Tongue (tissue), 3 donors: ENCODE measurements at places on chromosomes 1 and 21.

GRCh38 chr1:161482610-161483009 lies 22.6 kb upstream of the FCGR2A start:
- no peak for DNase-seq

DNA sequence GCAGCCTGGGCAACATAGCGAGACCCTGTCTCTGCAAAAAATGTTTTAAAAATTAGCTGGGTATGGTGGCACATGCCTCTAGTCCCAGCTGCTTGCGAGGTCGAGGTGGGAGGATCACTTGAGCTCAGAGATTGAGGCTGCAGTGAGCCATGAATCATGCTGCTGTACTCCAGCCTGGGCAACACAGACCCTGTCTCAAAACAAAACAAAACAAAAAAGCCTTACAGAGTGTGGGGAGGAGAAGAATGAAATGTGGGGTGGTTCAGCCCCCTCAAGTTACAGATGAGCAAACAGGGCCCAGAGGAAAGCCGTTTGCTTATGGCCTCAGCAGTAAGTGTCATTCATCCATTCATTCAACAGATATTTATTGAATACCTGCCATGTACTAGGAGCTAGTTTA lies 40.7 kb downstream of the RPS6KA1 start:
- DNase-seq = no peak

- DNase-seq = peak; percentile 2
Measured at GRCh38 chr1:199907361-199907760, 120.1 kb upstream of the NR5A2 start.

DNA sequence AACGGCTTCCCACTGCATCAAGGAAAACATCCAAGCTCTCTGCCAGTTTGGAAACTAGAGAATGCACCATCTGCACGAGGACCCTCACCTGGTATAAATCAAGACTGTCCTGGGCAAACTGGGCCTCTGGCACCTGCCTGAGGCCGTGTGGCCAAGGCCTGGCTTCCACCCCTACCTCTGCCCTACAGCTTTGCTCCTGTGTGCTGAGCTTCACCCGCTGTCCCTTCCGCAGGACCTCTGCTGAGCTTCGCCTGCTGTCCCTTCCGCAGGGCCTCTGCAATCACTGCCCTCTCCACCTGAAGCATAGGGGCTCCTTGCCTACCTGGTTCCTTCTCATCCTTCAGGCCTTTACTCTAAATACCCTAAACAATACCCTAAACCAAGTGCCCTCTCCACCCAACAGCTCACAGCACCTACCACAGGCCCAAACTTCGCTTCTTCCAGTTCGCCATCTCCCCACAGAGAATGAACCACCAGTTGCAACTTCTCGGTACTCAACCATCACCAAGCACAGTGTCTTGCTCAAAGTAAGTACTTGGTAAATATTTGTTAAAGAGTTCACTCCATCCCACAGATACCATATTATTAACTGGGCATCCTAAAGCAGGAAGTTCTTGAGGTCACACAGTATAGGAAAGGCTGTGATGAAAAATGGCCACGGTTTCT lies 18.4 kb downstream of the GNB1 start:
- DNase-seq = no peak

- DNase-seq = no peak
Measured at GRCh38 chr1:9628541-9629444, 22.7 kb upstream of the PIK3CD start.

DNA sequence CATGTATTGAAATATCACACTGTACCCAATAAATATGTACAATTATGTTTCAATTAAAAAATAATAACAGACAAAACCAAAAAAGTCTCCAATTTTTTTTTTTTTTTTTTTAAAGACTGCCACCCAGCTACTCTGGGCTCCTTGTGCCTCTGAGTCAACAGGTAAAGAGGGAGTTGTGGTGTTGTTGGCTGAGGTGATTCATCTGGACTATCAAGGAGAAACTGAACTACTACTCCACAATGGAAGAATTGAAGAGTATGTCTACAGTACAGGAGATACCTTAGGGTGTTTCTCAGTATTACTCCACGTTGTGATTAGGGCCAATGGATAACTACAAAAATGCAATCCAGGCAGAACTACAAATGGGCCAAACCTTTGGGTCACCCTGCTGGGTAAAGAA lies 67.9 kb downstream of the SCMH1 start:
- DNase-seq = no peak

DNA sequence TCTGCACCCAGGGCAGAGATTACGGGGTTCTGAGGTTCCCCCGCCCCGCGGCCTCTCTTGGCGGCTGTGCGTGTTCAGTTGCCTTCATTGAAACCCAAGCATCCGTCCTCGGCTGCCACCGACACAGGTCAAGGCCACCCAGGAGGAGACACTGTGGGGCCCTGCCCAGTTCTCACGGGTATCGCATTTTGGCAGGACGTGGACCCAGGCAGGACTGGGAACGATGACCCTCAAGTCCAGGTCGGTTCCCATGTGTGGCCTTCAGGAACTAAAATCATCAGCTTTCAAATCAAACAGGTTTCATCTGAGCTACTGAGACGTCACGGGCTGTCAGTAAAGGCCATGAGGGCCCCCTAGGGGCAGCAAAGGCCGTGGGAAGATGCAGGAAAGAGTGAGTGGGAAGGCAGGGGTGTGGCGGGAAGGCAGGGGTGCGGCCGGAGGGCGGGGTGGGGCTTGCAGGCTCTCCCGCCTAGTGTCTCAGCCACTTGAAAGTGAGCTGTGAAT lies 7.0 kb upstream of the C1orf174 start:
- DNase-seq = no peak

DNA sequence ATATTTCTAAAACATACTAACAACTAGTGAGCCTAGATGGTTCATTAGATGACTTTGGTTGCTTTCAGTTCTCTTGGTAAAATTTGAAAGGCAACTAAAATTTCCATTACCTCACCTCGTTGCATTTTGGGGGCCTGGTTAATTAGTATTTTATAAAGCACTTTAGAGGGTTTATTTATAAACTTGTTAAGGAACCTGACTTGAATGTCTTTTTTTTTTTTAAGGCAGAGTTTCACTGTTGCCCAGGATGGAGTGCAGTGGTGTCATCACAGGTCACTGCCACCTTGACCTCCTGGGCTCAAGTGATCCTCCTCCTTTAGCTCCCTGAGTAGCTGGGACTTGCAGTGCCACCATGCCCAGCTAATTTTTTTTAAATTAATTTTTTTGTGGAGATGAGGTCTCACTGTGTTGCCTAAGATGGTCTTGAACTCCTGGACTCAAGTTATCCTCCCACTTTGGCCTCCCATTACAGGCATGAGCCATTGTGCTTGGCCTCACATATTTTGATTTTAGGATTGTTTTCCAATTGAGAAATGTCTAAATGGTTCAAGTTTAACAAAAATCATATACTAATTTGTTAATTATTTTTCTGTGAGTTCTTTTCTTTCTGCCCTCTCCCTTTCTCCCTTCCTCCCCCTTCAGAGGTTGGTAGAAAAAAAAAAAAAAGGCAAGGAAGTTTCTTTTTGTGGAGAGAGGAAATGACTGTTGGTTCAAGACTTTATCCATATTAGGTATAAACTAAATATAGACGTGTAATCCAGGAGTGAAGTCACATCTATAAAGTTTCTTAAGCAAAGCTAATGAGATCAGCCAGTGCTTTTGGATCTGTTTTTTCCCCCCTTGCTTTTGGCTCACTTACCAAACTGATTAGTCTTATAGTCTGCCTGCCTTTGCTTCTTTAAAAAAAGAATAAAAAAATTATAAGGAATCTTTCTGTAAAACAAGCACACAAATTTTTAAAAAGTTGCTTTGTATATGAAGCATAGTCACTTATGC lies 24.7 kb downstream of the CLIC4 start:
- DNase-seq = peak; percentile 60

DNA sequence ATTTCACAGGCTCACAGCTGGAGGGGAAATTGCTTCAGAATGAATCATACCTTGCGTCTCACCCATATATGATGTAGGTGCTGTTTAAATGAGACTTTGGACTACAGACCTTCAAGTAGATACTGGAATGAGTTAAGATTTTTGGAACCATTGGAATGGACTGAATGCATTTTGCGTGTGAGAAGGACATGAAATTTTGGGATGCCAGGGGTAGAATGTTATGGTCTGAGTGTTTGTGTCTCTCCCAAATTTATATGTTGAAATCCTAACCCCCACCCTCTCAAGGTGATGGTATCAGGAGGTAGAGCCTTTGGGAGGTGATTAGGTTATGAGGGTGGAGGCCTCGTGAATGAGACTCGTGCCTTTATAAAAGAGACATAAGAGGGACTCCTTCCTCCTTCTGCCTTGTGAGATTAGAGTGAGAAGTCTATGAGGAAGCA lies 41.4 kb downstream of the KCNK1 start:
- no peak for DNase-seq

GRCh38 chr1:67724928-67725560 lies 40.0 kb downstream of the GADD45A start:
- DNase-seq = peak; percentile 77

DNA sequence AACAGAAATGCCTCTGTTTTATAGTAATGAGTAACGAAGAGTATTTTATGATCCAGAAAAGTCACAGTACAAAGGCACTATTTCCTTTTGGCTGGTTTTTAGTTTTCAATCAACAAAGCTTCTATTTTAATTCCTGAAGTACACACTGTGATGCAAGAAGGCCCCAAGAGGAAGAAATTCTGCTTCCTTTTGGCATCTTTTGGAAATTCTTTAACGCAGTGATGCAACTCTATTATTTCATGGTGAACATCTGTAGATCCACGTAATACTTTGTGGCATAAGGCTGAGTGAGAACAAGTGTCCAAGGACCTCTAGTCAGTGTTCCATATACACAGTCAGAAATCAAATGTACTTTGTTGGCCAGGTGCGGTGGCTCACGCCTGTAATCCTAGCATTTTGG lies 137.5 kb downstream of the TGFB2 start:
- peak; percentile 69 for DNase-seq

- no peak for DNase-seq
Measured at GRCh38 chr1:21242846-21243245, 47.4 kb downstream of the ECE1 start.

- DNase-seq = peak; percentile 38
Measured at GRCh38 chr1:37634244-37634991, at the start of gene RSPO1. Gene RSPO1, minus strand, starts transcription at chr1:37634892. Its CDS starts 5,231 bp downstream, at chr1:37629661.
